ENCODE measurements at places on chromosomes 12 and 14. TPM values are rescaled to one million over a fixed set of nuclear protein-coding genes. Genes with fewer than 3 reads are reported as not detected.

GRCh38 chr12:107590814-107591375, 94.7 kb upstream of the PWP1 start:
- no peak for DNase-seq
- H3K4me1 ChIP-seq = no peaks in the 10 kb centered on the region
- H3K36me3 ChIP-seq = no peaks in the 10 kb centered on the region

GRCh38 chr12:24487606-24488005, 461.3 kb downstream of the BCAT1 start:
- no peaks in the 10 kb centered on the region for H3K4me1 ChIP-seq
- H3K27me3 ChIP-seq = no peaks in the 10 kb centered on the region
- no peak for DNase-seq
- no peaks in the 10 kb centered on the region for H3K36me3 ChIP-seq
- H3K4me3 ChIP-seq = no peak overlapping the region
- no peak overlapping the region for H3K27ac ChIP-seq

GRCh38 chr12:25058012-25058411, 109.1 kb upstream of the BCAT1 start:
- H3K27me3 ChIP-seq = no peaks in the 10 kb centered on the region
- no peaks in the 10 kb centered on the region for H3K4me1 ChIP-seq
- no peaks in the 10 kb centered on the region for H3K36me3 ChIP-seq
- no peak overlapping the region for H3K4me3 ChIP-seq
- DNase-seq = no peak

GRCh38 chr14:92513966-92514843, 624 bp downstream of the RIN3 start:
- peak; percentile 39 for DNase-seq
- peak overlapping the region; percentile 84 for H3K4me3 ChIP-seq
- H3K27me3 ChIP-seq = no peaks in the 10 kb centered on the region
- H3K27ac ChIP-seq = peak overlapping the region; percentile 82
- no peaks in the 10 kb centered on the region for H3K36me3 ChIP-seq
- H3K4me1 ChIP-seq = peaks cover 18% of the 10 kb centered on the region

GRCh38 chr12:62653740-62654139, 187.1 kb downstream of the MON2 start:
- H3K4me3 ChIP-seq = no peak overlapping the region
- no peaks in the 10 kb centered on the region for H3K27me3 ChIP-seq
- no peak for DNase-seq
- H3K4me1 ChIP-seq = no peaks in the 10 kb centered on the region

DNA sequence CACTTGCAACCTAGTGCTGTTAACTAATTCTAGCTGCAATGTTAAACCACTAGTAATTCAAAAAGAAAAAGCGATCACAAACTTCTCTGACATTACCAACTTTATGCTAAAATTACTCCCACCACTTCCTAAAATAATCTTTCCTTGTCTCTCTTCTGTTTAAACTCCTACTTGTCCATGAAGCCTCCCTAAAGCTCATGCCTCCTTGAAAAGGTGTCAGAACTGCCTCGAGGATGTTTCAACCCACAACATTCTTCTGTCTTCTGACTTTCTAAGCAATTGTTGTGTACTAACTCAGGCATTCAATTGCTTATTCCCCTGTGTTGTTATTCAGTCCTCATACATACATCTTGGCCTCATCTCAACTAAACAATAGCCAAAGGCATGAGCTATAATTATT, 5.9 kb downstream of the GNPTAB start:
- DNase-seq = no peak
- no peak overlapping the region for H3K4me3 ChIP-seq
- no peaks in the 10 kb centered on the region for H3K27me3 ChIP-seq
- H3K27ac ChIP-seq = peak overlapping the region; percentile 72
- no peaks in the 10 kb centered on the region for H3K36me3 ChIP-seq

DNA sequence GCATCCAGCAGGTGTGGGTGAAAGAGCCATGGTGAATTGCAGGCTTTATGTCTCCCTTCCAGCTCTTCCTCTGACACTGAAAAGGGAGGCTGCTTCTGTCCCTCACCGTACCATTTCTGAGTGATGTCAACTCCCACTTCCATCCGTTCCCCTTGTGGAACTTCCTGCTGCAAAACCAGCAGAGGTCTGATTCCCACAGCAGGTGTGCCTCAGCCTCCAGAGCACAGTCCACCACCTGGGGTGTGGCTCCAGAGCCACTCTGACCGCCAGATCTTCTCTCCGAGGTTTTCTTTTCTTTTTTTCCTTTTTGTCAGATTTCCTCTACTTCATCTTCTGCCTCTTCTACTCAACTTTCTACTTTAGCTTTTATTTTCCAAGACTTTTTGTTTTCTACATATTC, 62.7 kb downstream of the CDC42BPB start:
- H3K4me1 ChIP-seq = no peaks in the 10 kb centered on the region
- DNase-seq = no peak

- H3K4me1 ChIP-seq = no peaks in the 10 kb centered on the region
- H3K27me3 ChIP-seq = peaks cover 2% of the 10 kb centered on the region
- no peaks in the 10 kb centered on the region for H3K36me3 ChIP-seq
- DNase-seq = no peak
- no peak overlapping the region for H3K27ac ChIP-seq
These were observed 17.7 kb downstream of the SLC4A8 start for GRCh38 chr12:51442324-51442723.

DNA sequence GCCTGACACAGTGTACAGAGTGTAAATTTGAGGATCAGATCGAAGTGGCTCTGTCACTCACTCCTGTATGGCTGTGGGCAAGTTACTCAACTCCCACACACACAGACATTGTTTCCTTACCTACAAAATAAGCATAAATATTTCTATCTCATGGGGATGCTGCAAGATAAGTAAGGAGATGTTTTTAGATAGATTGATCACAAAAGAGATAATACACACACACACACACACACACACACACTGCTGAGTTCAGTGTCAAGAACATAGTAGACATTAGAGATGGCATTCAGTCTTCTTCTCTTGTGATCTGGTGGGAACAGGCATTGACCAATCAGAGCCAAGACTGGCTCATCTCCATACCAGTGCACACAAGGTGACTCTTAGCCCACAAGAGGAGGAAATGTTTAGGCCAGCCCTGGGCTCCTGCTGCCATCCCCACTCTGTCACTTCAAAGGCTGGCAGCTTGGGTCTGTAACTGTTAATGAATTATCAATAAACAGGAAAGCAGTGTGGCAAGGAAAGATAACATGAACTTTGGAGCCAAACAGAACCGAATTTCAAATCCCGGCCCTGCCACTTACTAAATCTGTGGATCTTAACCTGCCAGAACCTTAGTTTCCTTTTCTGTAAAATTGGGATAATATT, 3.4 kb upstream of the RNASE8 start:
- H3K4me1 ChIP-seq = peaks cover 3% of the 10 kb centered on the region
- H3K27me3 ChIP-seq = no peaks in the 10 kb centered on the region
- no peak overlapping the region for H3K4me3 ChIP-seq
- no peaks in the 10 kb centered on the region for H3K36me3 ChIP-seq
- DNase-seq = no peak

GRCh38 chr14:101359221-101360053, 201.9 kb upstream of the DIO3 start:
- no peaks in the 10 kb centered on the region for H3K27me3 ChIP-seq
- no peak overlapping the region for H3K4me3 ChIP-seq
- DNase-seq = peak; percentile 87
- no peak overlapping the region for H3K27ac ChIP-seq
- H3K4me1 ChIP-seq = peaks cover 46% of the 10 kb centered on the region

The GPR84 gene
- 1.5 TPM for total RNA-seq

The PXN gene
- 81.1 TPM for total RNA-seq

The AMIGO2 gene
- 17.7 TPM for total RNA-seq
